ENCODE measurements at places on chromosomes 6 and 20.

DNA sequence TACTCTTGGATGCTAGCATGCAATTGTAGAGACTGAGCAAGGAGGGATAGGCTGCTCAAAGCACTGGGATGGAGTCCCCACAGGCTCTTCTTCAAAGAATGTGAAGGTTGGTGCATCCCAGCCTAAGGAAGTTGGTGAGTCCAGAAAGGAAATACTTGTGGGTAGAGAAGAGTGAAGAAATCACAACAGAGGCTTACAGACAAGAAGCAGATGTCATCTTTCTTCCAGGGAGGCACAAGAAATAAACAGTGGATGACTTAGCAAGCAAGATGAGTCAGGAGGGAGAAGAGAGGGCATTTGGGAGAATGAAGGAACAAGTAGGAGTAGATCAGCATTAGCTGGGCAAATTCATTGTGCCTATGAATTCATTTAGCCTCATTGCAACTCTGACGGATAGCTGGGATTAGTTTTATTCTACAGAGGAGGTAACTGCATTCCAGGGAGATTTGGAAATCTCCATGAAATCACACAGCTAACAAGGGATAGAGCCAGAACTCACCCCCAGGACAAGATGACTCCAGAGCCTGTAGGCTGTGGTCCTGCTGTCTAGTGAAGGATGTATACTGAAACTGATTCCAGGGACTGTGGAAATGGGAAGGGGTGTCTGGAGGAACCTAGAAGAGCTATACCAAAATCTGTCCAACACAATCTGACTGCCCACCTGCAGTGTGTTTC lies 125.8 kb upstream of the SPTLC3 start:
- no peak for DNase-seq

- no peak for DNase-seq
Observed at GRCh38 chr6:136067731-136068341, 182.3 kb downstream of the MTFR2 start.

- no peak for DNase-seq
Observed at GRCh38 chr6:44042989-44043478, 84.2 kb downstream of the MRPL14 start.

GRCh38 chr20:25035921-25036320 lies 22.0 kb downstream of the ACSS1 start:
- no peak for DNase-seq
